NCI-H2227 treated with DMSO at 0.1 percent for 48 hours (cell line): ENCODE measurements at places on chromosomes 13 and 19.

DNA sequence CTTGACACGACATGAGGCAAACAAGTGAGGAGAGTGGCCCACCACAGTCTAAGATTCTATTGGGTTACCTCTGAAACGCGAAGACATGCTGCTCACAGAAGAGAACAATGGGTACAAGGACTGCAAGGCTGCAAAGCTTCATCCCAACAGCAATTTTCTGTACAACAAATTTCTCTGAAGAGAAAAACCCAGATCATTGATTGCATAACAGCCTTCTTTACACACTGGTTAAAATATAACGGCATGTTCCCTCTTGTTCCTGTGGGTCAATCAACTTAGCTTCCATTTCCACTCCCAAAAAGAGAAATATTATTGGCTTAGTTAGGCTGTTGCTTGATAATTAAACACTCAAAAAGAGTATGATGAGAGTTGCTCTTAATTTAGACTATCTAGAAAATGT, at the start of gene CPB2:
Gene CPB2, minus strand, starts transcription at position 166 of the 400 bp plus-strand sequence. Its CDS starts 24 bp downstream, at position 142.
- DNase-seq: no peak

GRCh38 chr13:108682714-108683113, 53.3 kb downstream of the MYO16 start:
- no peak for DNase-seq

GRCh38 chr13:103540382-103540765, 474.2 kb upstream of the SLC10A2 start:
- DNase-seq: no peak

GRCh38 chr19:47230054-47230920, 712 bp downstream of the BBC3 start:
- no peak for DNase-seq

- DNase-seq: no peak
These were observed 94.0 kb downstream of the PTPRS start for GRCh38 chr19:5246554-5247155.

- no peak for DNase-seq
These were observed 40.5 kb downstream of the TEX26 start for GRCh38 chr13:30972888-30973377.

- DNase-seq: no peak
These were observed 426.1 kb downstream of the TSHZ3 start for GRCh38 chr19:30923096-30923495.

DNA sequence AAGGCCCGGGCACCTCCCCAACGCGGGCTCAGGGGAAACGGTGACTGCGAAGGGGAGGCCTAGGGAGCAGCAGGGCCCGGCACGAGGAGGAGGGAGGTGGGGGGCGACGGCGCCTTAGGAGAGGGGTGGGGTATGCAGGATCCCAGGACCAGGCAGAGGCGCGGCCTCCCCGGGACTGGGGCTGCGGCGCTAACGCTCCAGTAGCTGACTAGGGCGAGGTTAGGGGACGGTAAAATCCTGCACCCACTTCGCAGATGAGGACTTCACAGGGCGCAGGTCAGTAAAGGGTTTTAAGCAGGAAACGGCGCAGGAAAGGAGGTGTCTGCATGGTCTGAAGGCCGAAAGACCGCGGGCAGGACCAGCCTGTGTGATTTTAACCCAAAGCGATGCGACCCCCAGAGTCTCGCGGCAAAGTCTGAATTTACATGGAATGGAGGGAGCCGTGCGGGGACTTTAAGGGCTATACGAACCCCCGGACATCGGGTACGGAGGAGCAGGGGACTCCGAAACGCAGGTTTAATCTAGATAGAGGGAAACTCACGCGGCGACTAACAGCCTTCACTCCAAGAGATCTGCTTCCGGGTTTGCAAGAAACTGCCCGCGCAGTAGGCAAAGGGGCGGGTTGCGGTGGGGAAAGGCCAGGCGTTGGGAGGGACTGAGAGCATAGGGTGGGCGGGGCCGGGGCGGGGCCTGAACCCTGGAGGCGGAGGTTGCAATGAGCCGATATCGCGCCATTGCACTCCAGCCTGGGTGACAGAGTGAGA, at the start of gene ZNF665:
Gene ZNF665, minus strand, starts transcription at position 588 of the 764 bp plus-strand sequence. CDS start 10,460 bp downstream, outside the sequence.
- peak; percentile 93 for DNase-seq

DNA sequence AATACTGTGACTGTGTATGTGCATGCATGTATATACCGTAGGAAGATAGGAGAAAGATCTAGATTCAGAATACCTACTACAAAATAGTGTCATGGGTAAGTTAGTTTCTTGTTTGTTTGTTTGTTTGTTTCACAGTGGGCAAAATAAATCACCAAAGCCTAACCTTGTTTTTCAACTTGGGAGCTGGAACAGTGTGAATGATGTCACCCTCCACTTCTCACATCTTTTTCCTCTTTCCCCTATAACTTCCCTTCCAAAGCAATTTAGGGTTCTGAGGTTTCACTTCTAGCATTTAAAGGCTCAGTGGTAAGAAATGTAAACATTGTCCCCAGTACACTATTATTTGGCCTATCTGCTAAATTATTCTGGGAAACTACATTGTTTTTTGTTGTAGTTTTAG, 5.4 kb downstream of the KCTD4 start:
- DNase-seq: no peak

GRCh38 chr13:43326100-43326499, 302.7 kb downstream of the DNAJC15 start:
- DNase-seq: no peak

- DNase-seq: no peak
These were observed 23.1 kb upstream of the COG3 start for GRCh38 chr13:45441633-45442032.

DNA sequence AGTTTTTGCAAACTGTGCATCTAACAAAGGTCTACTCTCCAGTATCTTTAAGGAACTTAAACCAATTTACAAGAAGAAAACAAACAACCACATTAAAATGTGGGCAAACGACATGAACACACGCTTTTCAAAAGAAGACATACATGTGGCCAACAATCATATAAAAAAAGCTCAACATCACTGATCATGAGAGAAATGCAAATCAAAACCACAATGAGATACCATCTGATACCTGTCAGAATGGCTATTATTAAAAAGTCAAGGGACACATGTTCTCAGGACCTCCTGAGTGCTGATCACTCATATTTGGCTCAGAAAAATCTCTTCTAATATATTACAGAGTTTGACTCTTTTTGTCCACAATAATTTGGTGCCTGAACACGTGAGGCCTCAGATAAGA, 14.2 kb upstream of the LILRB1 start:
- no peak for DNase-seq

GRCh38 chr13:42486711-42487198, 87.2 kb upstream of the TNFSF11 start:
- DNase-seq: no peak

DNA sequence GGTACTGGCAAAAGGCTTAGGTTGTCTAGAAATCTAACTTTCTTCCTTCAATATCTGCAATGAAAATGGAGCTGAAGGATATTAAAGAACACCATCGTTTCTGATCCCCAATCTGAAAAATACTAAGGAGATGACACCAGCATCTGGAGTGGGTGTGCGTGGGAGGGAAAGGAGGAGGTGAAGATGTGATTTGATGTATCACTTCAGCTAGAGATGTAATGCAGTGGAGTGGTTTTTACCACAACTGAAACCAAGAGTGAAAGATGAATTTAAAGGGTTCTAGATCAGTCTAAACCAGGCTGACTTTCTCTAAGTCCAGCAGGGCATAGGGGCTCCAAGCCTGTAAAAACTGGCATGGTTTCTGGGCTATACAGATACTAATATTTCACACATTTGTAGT, 148.4 kb downstream of the AKAP11 start:
- no peak for DNase-seq

- DNase-seq: no peak
These were observed 1032.2 kb upstream of the SLC10A2 start for GRCh38 chr13:104098421-104098820.
